GM20000 (cell line): ENCODE measurements at places on chromosomes 5 and 9.
A peak's percentile ranks its signal among the peaks of the same experiment; 100 is the strongest.

GRCh38 chr9:444528-444927 is 229.9 kb downstream of the DOCK8 start:
- no peak for DNase-seq

DNA sequence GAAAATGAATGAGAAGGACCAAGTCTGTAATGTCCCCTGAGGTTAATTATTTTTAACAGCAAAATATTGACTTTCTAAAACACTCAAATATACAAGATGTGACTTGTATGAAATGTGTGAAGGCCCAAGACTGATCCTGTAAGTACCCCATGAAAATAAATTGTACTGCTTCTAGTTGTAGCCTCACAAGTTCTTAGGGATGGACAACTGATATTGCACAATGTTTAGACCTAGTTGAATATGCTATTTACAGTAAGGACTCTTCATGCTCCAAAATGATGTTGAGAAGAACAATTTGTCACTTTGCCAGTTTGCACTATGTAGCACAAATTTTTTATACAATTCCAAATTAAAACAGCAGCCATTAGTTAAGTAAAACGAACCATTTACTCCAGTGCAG is 139.7 kb upstream of the GDNF start:
- no peak for DNase-seq

DNA sequence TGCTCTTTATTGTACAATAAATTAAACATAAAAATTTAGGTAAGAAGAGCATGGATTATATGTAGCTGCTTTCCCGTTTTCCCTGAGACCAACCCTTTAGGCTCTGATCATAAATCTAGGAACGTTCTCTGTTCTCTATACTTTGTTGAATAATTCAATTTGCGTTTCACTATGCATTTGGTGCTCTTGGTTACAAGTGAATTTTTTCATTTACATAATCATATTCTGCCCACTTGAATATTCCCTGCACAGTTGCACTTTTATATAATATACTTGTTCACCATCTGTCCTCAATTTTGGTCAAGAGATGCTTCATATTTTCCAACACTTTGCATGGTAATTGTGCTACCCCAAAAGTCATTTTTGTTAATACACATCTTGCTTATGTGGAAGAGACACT is 741.8 kb downstream of the CDH12 start:
- no peak for DNase-seq

GRCh38 chr9:111301195-111301594 is 28.8 kb downstream of the OR2K2 start:
- DNase-seq = no peak

DNA sequence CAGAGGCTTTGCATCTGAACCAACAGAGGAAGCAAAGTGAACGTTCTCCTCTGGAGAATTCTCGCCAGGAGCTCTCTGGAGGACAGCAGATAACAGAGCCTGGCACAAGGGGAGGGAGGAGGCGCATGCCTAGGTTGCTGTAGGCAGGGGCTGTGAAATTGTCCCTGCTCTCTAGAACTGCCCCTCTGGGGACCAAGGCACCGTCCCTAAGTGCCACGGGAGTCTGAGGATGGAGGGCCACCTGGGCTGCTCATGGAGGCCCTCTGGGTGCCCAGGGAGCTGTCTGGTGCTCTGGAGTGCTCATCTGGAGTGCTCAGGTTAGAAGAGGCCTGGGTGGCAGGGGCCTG is 77.6 kb downstream of the CACNA1B start:
- no peak for DNase-seq

DNA sequence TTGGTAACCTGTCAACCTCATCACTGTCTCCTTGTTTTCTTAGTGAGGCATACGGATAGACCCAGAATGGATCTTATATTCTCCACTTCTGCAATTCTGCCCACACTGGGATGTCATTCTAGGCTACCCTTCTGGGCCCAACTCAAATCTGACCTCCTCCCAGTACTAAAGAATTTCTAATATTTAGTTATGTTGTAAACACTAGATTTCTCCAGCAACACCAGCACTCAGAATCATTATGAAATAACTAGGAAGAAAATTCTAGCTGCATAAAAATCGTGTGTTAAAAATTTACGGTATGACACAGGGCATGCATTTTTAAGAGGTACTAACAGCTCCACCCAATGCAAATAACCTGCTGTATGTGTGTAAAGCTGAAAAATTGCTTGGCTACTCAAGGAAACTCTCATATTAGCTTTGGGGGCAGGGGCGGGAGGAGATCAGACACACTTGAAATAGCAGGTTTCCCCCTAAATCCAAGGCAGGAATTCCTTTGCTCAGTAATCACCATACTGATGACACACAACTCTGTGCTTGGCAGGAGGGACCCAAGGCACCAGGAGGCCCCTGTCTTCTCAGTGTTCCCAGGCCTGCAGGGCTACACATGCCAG is 27.3 kb downstream of the MACROH2A1 start:
- no peak for DNase-seq

DNA sequence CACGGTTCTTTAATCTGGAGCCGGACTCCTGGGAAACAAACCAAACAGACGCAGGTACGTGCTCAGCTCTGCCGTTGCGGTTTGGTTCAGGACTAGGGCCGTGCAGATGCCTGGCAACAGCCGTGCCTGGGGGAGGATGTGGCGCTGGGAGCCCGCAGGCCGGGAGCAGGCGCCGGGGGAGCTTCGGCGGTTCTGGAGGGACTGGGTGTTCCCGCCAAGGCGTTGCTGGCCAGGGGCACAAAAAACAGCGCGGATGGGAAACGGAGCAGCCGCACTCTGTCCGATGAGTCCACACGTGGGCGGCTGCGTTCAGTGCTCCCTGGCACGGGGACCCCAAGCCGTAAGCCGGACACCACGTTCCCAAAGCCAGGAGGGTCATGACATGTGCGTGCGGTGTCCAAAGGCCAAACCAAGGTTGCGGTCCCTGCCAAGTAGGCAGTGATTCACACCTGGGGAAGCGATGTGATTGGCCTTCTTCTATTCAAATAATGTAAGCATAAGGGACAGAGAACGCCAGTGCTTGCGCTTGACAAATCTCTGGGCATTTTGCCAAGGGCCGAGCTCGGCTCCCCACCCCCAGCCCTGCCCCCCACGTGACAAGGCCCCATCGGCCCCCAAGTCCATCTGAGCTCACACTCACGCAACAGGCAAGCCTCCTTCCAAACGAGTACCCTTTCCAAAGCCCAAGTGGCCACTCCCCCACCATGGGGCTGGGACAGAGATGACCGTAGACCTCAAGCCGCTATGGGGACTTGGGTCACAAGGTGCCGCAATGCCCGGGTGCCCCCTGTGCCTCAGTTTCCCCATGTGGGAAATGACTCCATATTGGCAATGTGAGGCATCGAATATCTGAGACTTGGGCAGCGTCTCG is 49.7 kb upstream of the NKD2 start:
- no peak for DNase-seq

DNA sequence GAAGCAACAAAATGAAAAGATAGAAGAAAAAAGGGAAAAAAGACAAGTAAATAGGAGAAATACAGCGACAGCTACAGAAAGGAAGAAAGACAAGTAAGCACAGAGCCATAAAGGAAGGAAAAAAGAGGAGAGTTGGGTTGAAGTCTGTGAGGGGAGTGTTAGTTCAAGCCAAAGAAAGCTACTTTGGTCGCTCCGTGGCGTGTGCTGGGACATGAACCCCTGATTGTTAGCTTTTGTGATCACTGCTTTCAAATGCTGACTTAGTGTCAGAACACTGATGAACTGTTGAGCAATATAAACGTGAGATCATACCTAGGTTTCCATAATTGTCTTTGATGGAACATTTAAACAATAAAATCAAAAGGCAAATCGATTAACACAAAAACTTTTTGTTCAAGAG is 370.1 kb downstream of the TMEM161B start:
- no peak for DNase-seq

DNA sequence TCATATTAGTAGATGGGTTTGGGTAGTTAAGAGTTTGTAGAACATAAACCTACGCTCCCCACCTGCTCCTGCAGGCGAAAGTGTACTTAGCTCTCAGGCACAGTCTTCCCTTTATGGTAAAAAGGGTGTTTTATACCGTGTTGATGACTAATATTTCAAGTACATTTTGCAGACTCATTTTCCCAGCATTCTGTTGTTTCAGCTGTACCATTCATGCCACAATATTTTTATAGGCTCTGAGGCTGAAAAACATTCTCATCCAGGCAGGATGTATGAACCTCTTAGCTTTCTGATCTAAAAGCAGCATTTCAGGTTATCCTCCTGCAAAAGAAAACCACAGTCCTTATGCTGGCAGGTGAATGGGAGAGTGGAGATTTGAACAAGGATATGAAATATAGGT is 231.4 kb downstream of the NR2F1-AS1 start:
- no peak for DNase-seq

GRCh38 chr5:97127727-97128126 is 14.7 kb downstream of the LIX1 start:
- no peak for DNase-seq

DNA sequence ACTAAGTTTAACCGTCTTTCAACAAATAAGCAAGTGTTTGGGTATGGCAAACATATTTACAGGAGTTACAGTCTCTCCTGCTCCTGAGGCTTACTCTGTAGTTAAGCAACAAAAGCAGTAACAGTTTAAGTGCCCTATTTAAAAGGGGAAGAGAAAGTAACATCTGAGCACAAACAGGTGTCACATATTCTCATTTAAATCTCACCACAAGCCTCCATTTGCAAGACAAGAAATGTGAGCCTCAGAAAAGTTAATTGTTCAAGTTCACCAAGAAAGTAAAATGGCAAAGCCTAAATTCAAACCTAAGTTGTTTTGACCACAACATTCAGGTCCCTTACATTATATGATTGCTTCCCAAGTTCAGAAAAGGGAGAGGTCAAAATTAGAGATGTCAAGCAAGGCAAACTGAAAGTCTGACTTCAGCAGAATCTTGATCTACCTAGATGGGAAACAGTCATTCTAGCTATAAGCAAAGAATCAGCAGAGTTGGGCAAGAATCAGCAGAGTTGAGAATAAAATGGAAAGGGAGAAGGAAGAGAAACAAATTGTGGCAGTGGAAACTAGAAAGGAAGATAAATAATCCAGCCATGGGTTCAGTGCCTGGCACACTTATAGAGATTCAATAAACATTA is 93.4 kb downstream of the STRBP start:
- DNase-seq = peak; percentile 55

GRCh38 chr9:70761139-70761670 is 346.7 kb upstream of the KLF9 start:
- DNase-seq = no peak

- peak; percentile 35 for DNase-seq
These were observed at the start of gene FST for GRCh38 chr5:53480416-53481158. FST (plus strand) TSS chr5:53480629; CDS start chr5:53480792, 163 bp downstream.

DNA sequence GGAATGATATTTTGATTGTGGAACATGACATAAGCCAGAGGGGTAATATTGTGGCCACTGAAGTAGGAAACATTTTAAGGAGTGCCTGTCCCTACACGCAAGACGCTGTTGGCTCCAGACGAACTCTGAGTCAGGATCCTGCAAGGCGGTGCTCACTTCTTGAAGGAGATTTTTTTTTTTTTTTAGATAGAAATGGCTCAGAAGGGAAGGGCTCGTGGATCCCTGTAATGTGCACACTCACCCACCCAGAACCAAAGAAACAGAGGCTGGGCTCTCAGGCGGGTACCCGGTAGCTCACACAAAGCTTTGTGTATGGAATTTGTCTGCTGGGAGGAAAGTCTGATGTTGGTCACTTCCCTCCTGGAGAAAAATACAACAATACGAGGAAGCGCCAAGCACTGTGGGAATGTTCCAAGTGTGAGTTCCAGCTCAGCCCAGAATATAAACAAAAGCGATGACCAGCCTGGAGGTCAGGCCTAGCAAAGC is 25.7 kb downstream of the RAPGEF1 start:
- DNase-seq = no peak

DNA sequence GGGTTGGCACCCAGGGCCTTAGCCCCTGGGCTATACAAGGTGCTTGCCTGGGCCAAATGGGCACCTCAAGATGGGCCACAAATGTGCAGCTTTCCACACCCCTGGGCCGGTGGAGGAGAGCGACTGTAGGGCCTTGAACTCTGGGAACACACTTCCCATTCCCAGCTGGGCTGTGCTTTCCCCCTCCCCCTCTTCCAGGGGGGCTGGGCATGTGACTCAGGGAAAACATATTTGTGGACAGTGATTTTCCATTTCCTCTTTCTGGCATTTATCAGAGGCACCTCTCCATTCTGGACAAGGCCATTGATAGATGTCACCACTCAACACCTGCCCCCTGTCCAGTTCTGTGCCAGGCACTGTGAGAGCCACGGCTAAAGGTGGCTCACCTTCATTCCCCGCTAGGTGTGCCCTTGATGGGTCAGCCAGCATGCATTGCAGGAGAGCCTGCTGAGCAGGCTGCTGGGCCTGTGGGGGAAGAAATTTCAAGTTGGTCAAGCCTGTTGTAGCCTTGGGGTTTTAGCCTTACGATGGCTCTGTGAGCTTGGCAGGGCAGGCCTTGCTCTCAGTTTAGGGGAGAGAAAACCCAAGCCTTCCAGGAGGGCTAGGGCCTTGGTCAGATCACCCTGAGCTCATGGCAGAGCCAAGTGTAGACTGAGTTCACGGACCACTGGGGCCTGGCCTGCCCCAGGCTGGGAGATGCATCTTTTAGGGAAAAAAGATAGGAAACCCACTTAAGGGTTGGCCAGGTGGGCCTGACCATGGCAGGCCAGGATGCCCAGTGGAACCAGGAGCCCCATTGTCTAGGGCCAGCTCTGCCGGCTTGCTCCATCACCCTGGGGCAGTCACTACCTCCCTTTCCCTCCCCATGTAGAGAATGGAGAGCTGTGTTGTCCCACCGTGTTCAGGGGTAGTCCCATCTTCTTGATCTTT is 113.9 kb downstream of the DAB2IP start:
- no peak for DNase-seq

GRCh38 chr9:93027750-93028149 is 30.8 kb upstream of the SUSD3 start:
- DNase-seq = peak; percentile 18

- DNase-seq = no peak
These were observed 8.4 kb downstream of the CCDC69 start for GRCh38 chr5:151215546-151215880.

DNA sequence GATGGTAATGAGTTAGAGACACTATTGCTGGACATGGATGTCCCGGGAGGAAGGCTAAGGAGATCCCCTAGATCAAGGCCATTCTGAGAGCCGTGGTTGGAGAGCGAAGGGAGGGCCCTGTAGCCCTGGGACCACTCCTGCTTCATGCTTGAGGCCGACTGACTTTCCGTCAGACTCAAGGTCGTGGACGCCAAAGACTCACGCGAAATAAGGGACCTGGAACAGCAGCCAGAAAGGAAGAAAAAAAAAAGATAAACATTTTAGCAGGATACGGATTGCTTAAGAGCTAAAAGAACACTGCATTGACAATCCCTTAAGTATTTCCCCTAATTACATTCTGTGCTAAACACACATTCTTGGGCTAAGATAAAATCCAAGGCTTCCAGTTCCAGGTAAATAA is 181.2 kb downstream of the GLIS3 start:
- no peak for DNase-seq

DNA sequence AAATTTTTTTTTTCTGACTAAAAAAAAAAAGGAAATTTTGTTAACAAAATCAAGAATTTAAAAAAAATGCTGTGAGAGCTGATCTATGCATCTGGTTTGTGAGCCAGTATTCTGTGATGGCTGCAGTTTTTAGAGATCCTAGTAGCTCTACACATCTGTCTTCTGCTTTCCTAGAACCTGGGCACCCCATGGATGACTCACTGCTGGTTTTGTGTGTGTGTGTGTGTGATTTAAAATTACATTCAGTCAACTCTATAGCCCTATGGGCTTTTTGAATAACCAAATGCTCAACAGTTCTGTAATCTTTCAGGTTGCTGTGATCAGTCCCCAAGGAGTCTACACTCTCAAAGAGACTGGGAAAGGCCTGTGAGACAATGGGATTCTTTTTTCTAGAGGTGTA is 2.5 kb upstream of the PSMD5 start:
- no peak for DNase-seq
